Stimulated activated CD8-positive, alpha-beta memory T cell treated with anti-CD3 and anti-CD28 coated beads, Interleukin-15, amount 100 ng/mL, for 24 hours (primary cell): ENCODE measurements at places on chromosomes 7 and 10.

DNA sequence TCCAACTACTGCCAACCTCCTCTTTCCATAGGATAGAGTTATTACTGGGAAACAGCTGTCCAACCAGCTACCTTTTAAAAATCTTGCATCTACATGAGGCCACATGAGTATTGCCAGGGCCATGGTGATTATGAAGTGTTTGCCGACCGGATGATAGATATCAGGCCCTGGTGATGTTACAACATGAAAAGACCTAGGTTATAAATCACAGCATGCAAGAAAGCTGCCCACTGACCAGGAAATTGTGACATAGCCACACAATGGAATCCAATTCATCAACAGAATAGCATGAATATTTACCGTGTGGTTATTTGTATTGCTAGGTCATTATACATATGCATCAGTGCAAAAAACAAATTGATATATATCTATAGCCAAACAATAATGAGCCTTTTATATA lies 517.0 kb downstream of the INHBA start:
- no peak for DNase-seq

DNA sequence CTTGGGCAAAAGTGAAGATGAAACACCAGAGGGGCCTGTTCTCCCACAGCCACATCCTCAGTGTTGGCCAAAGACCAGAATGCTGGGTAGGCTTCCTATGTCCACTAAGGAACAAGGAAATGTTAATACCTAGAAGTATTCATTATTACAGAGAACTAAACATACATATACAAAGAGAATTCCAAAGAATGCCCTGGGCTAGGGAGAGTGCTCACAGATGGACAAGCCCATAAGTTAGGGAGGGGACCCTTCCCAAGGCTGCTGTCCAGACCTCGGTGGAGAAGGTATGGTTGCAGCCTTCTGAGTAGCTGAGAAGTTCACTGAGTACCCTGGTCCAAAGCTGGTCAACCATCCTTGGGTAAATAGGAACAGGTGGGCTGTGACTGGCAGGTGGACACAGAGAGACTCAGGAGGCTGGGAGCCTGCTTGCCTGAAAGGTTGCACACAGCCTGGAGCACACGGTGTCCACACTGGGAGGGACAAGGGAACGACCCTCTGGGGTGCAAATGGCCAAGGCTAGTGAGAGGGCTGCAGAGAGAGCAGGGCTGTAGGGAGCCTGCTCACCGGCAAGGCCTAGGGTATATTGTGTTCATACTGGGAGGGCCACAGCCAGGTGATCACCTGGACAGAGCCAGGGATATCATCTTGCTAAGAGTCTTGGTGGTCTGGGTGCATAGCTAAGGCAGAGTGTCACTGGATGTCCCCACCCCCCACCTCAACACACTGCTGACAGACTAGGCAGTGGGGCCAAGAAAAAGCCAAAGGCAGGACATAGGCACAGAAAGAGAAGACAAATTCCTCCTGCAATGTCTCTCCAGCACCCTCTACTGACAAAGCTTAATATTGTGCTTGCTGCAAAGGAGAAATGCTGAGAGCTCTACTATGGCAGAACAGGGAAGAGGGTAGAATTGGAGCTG lies 40.3 kb downstream of the CPVL start:
- no peak for DNase-seq

DNA sequence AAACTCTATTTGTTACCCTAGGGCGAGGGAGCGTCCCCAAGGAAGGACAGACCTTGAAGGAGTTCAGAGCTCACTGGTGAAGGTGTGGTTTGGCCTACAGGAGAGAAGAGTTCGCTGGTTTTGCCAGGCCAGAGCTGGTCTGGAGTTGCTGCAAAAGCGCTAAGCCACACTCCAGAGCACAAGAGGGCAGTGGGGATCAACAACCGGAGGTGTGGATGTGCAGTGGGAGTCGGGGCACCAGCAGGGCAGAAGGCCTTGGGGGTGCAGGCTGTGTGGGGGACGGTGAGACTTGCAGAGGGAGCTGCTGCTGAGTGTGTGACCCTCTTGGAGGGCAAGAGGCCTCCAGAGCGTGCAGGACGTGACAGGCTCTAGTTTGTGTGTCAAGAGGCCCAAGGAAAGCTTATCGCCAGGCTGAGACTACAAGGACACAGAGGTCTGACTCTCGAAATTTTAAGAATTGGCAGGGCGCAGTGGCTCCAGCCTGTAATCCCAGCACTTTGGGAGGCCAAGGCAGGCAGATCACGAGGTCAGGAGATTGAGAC lies 14.3 kb upstream of the CUL1 start:
- no peak for DNase-seq

- DNase-seq = no peak
Observed at GRCh38 chr10:46266306-46266985, 20.4 kb upstream of the ANTXRL start.

DNA sequence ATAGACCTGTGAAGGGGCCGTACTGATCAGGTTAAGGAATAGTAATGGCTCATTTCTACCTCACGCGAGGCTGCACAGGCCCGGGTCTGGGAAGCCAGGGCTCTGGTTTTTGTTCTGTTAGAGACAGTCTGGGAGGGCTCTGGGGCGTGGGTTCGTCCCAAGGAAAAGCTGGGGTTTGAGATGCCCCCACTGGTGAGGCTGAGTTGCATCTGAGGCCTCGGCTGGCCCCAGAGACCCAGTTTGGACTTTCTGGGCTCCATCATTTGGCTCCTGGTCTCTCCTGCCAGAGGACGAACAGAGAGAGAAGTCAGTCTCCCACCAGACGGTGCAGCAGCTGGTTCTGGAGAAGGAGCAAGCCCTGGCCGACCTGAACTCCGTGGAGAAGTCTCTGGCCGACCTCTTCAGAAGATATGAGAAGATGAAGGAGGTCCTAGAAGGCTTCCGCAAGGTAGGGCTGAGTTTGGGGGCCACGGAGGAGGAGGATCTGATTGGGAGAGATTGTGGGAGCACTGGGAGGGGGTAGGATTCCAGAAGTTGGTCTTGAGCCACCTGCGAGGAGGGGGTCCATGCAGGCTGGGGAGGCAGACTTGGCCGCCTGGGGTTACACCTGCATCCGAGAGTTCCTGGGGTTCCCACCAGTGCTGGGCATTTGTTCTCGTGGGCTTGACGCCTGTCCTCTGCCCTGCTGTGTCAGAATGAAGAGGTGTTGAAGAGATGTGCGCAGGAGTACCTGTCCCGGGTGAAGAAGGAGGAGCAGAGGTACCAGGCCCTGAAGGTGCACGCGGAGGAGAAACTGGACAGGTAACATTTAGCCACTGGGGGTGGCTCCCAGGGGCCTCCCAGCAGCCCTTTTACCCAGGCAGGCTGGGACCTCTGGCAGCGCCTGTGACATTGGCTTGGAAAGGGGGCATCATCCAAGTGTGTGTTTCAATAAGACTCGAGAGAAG lies 22.5 kb upstream of the BTBD16 start:
- no peak for DNase-seq

DNA sequence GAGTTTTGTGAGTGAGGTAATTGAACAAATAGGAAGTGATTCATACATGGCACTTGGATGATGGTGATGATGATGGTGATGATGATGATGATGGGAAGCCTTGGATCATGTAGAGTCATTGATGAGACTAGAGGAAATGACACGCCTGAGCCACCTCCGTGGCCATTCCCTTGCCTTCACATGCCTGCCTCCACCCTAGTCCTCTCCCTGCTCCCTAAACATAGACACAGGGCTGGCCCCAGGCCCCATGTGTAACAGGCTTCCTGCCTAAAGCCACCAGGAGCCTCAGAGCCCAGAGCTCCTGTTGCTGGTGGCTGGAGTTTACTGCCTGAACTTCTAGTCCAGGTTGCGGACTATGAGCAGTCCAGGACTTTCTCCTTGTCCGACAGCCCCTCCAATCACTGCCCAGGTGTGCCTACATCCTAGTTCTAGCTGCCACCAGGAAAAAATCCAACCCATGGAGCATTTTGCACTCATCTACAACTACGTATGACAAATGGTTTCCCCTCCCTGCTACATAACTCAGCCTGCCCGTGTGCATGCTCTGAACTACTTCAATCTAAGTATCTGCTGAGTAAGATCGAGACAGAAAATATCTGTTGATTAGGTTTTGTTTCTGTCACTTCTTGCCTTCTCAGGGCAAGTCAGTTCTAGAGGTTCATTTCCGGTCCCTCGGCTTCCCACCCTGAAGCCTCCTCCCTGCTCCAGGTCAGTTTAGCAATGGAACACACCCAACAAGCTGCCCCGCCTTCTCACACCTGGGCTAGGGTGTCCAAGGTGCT lies 35.5 kb upstream of the KDM7A start:
- no peak for DNase-seq

- DNase-seq = no peak
Observed at GRCh38 chr7:85828614-85829013, 641.8 kb upstream of the SEMA3D start.

DNA sequence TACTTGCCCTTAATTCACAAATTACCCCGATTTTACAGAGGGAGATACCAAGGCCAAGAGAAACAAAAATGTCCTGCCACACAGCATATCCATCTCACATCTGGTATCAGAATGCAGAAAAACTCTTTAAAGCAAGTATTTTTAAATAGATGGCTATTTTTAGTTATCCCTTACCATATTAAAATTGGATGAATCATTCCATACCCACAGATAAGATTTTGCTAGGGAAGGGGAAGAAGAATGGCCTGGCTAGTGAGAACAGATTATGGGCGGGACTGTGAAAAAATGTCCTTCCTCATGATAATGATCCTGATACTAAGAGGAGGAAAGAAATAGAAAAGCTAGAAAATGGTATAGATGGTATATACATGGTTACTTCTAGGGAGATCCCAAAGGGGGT lies 80.6 kb upstream of the GATAD1 start:
- no peak for DNase-seq

DNA sequence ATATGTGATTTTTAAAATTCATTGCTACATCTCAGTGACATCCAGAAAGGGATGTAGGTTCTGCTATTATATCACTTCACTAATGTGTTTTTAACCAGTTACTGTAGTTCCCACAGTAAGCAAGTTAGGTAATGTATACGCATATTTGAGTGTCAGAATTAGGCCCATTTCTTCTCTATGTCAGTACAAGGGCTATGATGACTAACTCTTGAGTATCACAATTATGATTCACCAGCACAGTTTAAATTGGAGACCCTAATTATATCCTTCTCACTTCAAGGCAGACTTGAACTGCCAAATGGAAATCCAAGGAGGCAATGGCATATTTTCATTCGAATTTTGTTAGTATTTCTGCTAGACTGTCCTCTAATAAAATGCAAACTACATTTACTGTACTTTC lies 23.6 kb downstream of the BZW2 start:
- no peak for DNase-seq

GRCh38 chr10:73398024-73398423 lies 15.8 kb downstream of the ANXA7 start:
- DNase-seq = no peak

GRCh38 chr7:139768249-139768824 lies 9.5 kb downstream of the HIPK2 start:
- no peak for DNase-seq

DNA sequence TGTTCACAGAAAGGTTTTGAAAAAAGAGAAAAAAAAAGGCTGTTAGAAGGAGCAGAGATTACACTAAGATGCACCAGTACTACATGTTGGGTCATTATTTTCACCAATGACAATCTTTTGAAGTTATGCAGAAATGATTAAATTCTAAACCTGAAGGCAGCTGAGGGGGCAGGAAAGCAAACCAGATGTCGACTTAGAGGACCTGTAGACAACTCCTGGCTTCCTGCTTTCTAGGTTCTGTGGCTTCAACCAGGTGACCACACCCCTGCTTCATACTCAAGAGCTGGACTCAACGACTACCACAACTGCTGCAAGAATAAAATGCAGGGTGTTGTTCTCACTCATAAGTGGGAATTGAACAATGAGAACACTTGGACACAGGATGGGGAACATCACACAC lies 30.0 kb downstream of the MYOF start:
- no peak for DNase-seq

DNA sequence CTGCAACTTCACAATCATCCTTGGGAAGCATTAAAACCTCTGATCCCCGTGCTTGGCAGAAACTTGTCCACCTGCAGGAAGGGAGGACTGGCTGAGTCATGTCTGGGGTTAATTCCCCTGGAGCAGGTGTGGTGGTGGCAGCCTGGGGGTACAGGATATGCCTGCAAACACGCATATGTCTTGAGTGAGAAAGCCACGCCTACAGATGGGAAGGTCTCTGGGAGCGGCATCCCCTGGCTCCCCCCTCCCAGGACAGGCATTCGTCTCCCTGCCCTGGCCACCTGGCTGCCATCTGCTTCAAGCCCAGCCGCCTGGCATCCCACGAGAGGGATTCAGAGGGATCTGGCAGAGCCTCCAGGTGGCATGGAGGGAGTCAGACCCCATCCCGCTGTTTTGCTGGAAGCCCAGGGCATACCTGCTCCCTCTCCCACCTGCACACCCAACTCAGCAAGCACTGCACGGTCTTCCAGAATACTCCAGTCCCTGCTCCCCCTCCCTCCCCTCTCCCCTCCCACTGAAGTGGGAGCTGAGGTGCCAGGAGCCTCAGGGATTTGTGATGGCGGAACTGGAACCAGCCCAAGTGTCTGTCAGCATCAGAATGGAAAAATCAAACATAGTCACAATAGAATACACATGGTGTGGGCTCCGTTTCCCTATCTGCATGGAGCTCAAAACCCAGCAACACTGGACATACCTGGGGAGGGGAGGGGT lies 61.0 kb downstream of the CAMK2B start:
- DNase-seq = no peak

- DNase-seq = no peak
Observed at GRCh38 chr7:105827151-105827875, 49.1 kb downstream of the ATXN7L1 start.

- DNase-seq = no peak
Observed at GRCh38 chr10:61279400-61279799, 173.8 kb downstream of the TMEM26 start.

GRCh38 chr7:289756-290553 lies at the start of gene FOXL3:
Gene FOXL3, plus strand, starts transcription at chr7:290170. Its CDS starts 0 bp downstream, at chr7:290170.
- DNase-seq = no peak

- DNase-seq = no peak
Observed at GRCh38 chr7:88915615-88916014, 120.1 kb upstream of the TEX47 start.

- DNase-seq = no peak
Observed at GRCh38 chr7:130845581-130846085, 111.6 kb upstream of the KLF14 start.

- DNase-seq = no peak
Observed at GRCh38 chr7:10128748-10129147, 844.9 kb upstream of the PHF14 start.

DNA sequence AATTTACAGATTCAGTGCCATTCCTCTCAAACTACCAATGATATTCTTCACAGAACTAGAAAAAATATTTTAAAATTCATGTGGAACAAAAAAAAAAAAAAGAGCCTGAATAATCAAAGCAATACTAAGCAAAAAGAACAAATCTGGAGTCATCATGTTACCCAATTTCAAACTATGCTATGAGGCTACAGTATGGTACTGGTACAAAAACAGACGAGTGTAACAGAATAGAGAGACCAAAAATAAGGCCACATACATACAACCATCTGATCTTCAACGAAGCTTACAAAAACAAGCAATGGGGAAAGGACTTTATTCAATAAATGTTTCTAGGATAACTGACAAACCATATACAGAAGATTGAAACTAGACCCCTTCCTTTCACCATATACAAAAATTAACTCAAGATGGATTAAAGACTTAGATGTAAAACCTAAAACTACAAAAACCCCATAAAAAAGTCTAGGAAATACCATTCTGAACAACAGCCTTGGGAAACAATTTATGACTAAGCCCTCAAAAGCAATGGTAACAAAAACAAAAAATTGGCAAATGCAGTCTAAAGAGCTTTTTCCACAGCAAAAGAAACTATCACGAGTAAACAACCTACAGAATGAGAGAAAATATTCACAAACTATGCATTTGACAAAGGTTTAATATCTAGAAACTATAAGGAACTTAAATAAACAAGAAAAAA lies 207.7 kb downstream of the PTN start:
- DNase-seq = no peak

- DNase-seq = no peak
Observed at GRCh38 chr10:18140957-18141845, 977 bp downstream of the CACNB2 start.
